Uterus (tissue), 4 donors: ENCODE measurements at places on chromosomes 4 and X. TPM values are rescaled to one million over a fixed set of nuclear protein-coding genes. Genes with fewer than 3 reads are reported as not detected.

The PRDM5 gene
- total RNA-seq = 38.7 TPM

The SLC26A1 gene
- not detected for total RNA-seq

The GIMD1 gene
- total RNA-seq = not detected

The MFAP3L gene
- total RNA-seq = 18.5 TPM

The MAOB gene
- 32.9 TPM for total RNA-seq
